SK-N-SH treated with all-trans-retinoic acid at 6 μM for 48 hours (cell line): ENCODE measurements at places on chromosomes 5 and 9.
A peak's percentile ranks its signal among the peaks of the same experiment; 100 is the strongest.

GRCh38 chr5:9009931-9010651 lies 535.8 kb downstream of the SEMA5A start:
- ATAC-seq, result no peak

DNA sequence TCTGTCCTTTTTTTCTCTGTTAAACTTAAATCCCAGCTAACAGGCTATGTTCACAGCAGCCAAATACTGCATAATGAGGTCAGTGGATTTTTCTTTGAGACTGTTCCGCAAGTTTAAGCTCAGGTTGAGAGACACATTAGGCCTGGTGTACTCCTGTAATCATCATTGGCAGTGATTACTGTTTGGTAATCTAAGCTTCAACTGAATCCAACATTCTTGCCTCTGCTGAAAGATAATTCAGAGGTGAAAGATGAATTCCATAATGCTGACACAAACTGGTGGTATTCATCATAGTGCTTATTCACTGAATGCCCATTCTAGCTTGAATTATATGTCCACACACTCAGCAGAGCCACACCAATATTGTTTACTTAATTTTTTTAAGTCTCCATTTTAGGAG lies 108.5 kb downstream of the NFIB start:
- peak; percentile 94 for ATAC-seq

- no peak for ATAC-seq
Observed at GRCh38 chr5:124537107-124537506, 209.3 kb downstream of the ZNF608 start.

- ATAC-seq, result peak; percentile 66
Observed at GRCh38 chr5:76602094-76602726, 21.0 kb downstream of the F2RL2 start.

GRCh38 chr5:111366388-111366787 lies 142.2 kb downstream of the CAMK4 start:
- peak; percentile 59; the same call in 1 of the 3 replicates for ATAC-seq

- no peak for ATAC-seq
Observed at GRCh38 chr5:127451096-127451495, 66.3 kb upstream of the PRRC1 start.

GRCh38 chr9:28407351-28407750 lies 834.1 kb upstream of the C9orf72 start:
- ATAC-seq, result no peak

- ATAC-seq, result no peak; the same call in 2 of the 3 replicates
Observed at GRCh38 chr5:132203464-132203818, 24.2 kb downstream of the P4HA2 start.

DNA sequence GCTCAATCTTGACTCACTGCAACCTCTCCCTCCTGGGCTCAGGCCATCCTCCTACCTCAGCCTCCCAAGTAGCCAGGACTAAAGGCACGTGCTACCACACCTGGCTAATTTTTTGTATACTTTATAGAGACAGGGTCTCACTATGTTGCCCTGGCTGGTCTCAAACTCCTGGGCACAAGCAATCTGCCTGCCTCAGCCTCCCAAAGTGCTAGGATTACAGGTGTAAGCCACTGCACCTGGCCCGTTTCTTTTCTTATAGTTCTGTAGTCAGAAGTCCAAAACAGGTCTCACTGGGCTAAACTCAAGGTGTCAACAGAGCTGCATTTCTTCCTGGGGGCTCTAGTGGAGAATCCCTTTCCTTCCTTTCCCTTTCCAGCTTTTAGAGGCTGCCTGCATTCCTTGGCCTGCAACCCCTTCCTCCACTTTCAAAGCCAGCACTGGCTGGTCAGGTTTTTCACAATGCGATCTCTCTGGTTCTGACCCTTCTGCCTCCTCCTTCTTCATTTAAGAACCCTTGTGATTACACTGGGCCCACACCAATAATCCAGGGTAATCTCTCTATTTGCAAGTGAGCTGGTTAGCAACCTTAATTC lies 16.3 kb downstream of the IRF1 start:
- no peak for ATAC-seq
